Left ventricle myocardium superior (tissue), 1 donor: ENCODE measurements at places on chromosomes 3 and 15. TPM values are rescaled to one million over a fixed set of nuclear protein-coding genes. Genes with fewer than 3 reads are reported as not detected.

GRCh38 chr3:149727656-149728055, 24.6 kb downstream of the COMMD2 start:
- DNase-seq, result no peak

The KNG1 gene
- 0.37 TPM for total RNA-seq

- no peak for DNase-seq
Measured at GRCh38 chr15:56679225-56679624, 54.1 kb downstream of the ZNF280D start.

The GRK7 gene
- not detected for total RNA-seq
